ENCODE measurements at places on chromosomes 6 and 20. TPM values are rescaled to one million over a fixed set of nuclear protein-coding genes. Genes with fewer than 3 reads are reported as not detected.

- DNase-seq, result no peak
Observed at GRCh38 chr20:49681850-49682216, 31.8 kb downstream of the B4GALT5 start.

DNA sequence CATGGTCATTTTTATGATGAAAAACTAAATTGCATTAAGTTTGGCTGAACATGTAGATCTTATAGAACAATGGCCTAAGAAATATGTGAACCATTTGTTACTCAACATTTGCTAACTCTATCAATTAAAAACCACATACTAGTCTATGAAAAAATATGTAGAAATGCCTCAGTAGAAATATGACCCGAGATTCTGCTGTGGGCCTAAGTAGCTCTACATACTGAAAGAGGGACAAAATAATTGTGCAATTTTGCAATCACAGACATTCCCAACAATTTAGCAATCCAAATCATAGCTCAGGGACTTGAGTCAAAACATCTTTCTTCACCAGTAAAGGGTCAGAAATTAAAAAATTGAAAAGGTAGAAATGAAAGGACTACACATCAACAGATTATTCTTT is 619.0 kb downstream of the FRK start:
- no peak for DNase-seq

DNA sequence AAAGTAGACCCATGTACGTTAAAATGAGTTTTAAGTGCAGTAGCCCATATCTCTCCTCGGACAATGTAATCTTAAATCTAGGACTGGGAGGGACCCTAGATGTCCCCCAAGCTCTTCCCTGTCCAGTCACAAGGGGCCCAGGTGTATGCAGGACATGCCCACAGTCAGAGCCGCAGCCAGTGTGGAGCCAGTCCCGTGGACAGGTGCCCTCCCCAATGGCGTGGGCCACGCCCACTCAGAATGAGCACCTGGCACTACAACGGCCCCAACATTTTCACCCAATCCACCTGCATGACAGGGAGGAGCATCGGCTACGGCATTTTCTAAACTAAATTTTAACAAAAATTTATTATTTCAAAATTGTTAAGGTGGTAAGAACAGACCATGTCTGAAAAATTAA is 53.2 kb downstream of the WDR27 start:
- no peak for DNase-seq

DNA sequence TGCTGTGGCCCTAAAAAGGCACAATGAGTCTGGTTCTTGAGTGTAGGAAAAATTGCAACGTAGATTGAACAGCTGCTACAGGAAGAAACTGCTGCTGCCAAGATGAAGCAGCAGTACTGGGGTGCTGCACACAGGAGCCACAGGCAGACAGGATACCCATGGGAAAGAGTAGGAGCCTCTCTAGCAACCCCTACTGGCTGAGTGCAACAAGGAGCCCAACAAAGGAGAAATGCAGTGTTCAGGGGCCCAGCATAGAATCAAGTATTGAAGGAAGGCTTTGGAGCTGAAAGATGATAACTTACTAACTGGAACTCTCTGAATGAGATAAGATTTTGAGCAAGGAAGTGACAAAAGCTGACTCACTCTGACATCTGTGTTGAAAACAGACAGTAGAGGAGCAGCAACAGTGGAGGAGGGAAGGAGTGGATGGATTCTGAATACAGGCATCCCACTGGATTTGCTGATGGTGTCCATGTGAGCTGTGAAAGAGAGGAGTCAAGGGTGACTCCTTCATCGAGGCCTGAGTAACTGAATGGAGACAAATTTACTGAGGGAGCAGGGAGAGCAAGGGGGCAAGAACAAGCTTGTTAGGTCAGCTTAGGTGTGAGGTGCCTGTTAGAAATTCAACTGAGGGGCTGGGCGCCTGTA is 534.7 kb upstream of the JARID2 start:
- DNase-seq, result peak; percentile 79

GRCh38 chr6:44327760-44328159 is 14.6 kb upstream of the AARS2 start:
- DNase-seq, result no peak

GRCh38 chr6:76835293-76835692 is 628.0 kb downstream of the HTR1B start:
- no peak for DNase-seq

- DNase-seq, result no peak
Observed at GRCh38 chr6:4404415-4404814, 269.0 kb upstream of the ECI2 start.

- DNase-seq, result no peak
Observed at GRCh38 chr6:63502156-63502555, 70.1 kb upstream of the LOC128125822 start.

DNA sequence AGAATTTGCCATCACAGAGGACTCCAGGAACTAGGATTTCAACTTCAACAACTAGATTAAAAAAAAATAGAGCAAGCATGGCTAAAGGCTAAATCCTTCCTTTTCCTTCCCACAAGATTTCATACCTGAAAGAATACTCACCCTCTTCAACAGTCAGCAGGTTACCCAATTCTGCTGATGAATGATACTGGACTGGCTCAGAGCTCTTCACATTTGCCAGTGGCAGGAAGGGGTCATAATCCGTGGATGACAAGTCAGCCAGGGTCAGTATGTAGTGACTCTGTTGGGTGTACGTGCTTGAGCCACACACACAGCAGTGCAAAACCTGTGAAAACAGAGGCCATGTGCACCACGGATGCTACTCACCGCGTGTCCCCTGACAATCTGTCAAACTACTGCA is 152.9 kb downstream of the INSM1 start:
- DNase-seq, result no peak

- no peak for DNase-seq
Observed at GRCh38 chr6:23964865-23965264, 161.2 kb upstream of the NRSN1 start.

DNA sequence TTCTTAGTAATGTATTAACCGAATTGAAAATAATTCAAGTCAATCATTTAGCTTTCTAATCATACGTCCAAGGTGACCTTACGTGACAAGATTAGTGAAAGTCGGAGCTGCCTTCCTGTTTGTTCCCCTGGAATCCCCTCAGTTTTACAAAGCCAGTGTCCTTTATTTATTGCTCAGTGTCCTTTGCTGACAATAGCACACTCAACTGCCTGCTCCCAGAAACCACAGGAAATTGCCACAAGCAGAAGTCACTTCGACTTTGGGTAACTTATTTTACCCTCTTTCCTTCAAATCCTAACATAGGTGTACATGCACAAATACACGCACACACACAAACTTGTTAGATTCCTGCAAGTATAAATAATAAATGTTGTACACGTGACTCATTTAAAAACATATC is 1167.7 kb upstream of the ADGRB3 start:
- no peak for DNase-seq

DNA sequence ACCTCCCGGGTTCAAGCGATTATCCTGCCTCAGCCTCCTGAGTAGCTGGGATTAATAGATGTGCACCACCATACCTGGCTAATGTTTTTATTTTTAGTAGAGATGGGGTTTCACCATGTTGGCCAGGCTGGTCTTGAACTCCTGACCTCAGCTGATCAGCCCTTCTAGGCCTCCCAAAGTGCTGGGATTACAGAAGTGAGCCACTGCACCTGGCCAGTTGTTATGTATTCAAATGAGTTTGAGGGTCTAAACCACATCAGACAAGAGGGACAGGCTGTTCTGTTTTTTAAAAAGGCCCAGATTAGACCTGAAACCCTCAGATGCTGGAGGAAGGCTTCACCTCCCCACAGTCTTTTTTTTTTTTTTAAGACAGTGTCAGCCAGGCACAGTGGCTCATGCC is 4.1 kb upstream of the SPAG4 start:
- peak; percentile 97 for DNase-seq

- no peak for DNase-seq
Observed at GRCh38 chr6:30837870-30838269, 46.4 kb upstream of the DDR1 start.

GRCh38 chr6:128005009-128005408 is 104.2 kb upstream of the THEMIS start:
- DNase-seq, result no peak

DNA sequence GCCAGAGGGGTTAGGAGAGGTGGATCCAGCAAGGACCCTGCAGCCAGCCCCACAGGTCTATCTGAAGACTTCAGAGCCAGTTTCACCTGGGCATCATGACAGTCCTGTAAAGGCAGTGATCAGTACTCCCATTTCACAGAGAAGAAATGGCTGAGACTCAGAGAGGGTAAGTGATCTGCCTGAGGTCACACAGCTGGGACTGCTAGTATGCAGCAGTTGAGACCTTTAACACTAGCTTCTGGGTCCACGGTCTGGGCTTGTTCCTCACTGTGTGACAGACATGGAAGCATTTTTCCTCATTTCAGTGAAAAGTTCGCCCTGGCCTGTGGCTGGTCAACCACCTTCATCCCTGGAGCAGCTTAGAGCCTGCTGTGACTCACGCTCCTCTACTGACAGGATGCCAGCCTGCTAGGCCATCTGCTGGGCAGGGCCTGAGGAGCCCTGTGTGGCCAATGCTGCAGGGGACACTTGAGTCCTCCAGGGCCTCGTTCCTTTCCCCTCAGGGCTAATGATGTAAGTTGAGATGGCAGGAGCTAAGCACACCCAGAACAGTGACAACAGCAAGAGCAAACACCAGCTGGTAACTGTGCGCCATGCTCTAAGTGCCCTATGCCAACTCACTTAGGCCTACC is 192.0 kb downstream of the LRFN2 start:
- no peak for DNase-seq

- DNase-seq, result peak; percentile 27
Observed at GRCh38 chr6:70520575-70520974, 46.2 kb upstream of the SDHAF4 start.

DNA sequence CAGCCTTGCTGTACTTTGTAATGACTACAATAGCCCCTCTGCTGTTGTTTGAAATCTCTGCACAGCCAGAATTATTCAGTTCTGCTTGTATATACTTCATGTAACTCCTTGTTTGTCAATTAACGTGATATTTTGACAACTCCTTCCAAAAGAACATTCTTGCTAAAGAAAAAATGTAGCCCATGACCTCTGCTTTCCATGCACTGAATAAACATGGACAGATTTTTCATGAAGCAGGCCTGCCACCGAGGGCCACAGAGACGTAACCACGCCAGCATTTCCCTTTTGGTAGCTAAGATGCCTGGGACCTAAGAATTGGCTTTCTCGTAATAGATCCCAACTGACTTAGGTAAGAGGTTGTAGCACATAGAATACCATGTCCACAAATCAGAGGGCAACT is 135.9 kb downstream of the MYLK4 start:
- no peak for DNase-seq

DNA sequence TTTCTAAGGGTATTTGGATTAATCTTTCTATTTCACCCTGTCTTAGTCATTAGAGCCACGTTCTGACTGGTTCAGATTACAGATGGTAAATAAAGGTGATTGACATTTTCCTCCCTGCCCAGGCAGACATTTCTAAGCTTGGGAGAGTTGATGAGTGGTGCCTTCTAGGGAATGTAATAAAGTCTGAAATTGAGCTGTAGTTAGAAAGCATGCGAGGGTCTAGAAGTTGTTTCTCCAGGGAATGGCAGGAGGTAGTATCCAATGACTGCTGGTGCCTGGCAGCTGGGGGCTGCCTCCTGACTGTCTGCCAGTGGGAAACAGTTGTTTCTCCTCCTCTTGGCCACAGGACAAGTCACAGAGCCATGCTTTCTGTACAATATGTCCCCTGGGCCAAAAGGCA is 14.6 kb downstream of the EDN3 start:
- DNase-seq, result no peak

GRCh38 chr6:143196525-143197225 is 136.0 kb downstream of the AIG1 start:
- DNase-seq, result no peak

DNA sequence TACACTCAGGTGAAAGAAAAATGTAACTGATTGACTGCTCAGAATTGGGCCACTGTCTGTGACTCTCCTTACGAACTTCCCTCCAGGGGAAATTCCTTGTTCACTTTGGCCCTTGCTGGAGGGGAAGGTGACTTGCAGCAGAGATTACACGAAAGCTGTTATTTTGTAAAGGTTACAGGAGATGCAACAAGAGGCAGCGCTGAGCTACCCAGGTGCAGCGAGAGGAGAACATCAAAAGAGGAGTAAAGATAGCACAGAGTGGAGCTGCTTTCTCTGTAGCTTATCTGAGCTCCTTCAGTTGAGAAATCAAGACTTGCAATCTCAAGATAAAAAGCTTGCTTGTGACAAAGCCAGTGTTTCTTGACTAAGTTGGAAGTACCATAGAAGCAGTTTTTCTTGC is 144.6 kb downstream of the ARHGAP18 start:
- DNase-seq, result no peak

DNA sequence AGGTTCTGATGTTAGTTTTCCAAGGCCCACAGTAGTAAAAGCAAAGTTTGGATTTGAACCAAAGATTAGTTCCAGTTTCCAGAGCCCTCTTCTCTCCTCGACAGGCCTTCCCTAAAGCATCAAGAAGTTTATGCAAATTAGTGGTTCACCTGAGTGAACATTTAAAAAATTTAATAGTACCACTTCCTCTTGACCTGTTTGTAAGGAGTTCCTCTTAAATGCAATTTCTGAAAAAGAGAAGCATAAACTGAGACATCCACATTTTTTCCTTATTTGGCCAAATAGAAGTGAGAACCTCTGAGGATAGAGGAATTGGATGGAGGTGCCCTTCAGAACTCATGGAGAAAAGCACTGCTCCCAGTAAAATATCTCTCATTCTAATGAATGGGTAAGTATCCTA is 1.2 kb upstream of the DSE start:
- peak; percentile 31 for DNase-seq

GRCh38 chr6:121499666-121500065 is 64.2 kb downstream of the GJA1 start:
- DNase-seq, result no peak

GRCh38 chr6:158565482-158566040 is 5.7 kb downstream of the TMEM181 start:
- DNase-seq, result no peak

Gene OR11A1
- not detected for total RNA-seq

Gene SCRT2
- not detected for total RNA-seq

Gene C20orf141
- not detected for total RNA-seq

Gene POM121L2
- not detected for total RNA-seq

Gene SAMHD1
- total RNA-seq, result 20.8 TPM

Gene KCNQ5
- total RNA-seq, result 25.8 TPM

Gene RAB44
- not detected for total RNA-seq

Gene GMPR
- total RNA-seq, result not detected

Gene LPA
- total RNA-seq, result not detected

Gene TLDC2
- total RNA-seq, result not detected

Gene HMGCLL1
- total RNA-seq, result not detected

Gene FAM217A
- total RNA-seq, result not detected

Gene SLC26A8
- total RNA-seq, result not detected

Gene SLC17A3
- total RNA-seq, result not detected

Gene FAM209B
- not detected for total RNA-seq

Gene OR2J3
- not detected for total RNA-seq

Gene HLA-DRA
- total RNA-seq, result 585 TPM

Gene BPIFB1
- not detected for total RNA-seq
